ENCODE measurements at places on chromosomes 7 and 10.

DNA sequence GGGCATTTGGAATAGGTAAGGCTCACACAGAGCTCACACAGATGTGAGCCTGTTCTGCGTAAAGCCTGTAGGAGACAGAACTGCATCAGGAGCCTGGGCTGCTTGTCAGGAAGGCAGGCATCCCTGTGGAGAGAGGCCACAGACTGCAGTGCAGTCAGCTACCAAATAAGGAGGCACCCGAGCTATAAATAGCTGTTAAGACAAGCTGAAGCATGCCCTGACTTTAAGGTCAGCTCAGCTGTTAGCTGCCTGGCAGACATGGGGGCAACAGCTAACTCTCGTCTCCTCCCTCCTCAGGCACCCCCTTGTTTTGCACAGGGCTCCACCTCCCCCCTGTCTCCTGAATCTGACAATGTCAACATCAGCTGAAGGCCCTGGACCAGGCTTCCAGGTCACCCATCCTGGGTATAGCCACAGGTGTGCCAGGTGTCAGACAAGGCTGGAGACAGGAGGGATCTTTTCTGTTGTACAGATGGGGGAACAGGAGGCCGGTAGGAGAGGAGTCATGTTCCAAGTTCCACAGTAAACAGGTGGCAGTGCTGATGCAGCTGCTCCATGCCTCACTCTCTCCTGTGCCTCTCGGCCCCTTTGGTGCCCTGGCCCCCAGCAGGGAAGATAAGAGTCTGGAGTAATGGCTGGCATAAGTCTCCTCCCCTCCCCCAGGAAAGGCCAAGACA, 27.6 kb upstream of the MKRN1 start:
- no peak for DNase-seq

GRCh38 chr10:5584895-5585516, 60.2 kb downstream of the CALML3 start:
- DNase-seq, result no peak

GRCh38 chr10:97876402-97876801, 26.8 kb downstream of the GOLGA7B start:
- DNase-seq, result no peak

- no peak for DNase-seq
Observed at GRCh38 chr7:100516135-100516812, 22.7 kb upstream of the AGFG2 start.

DNA sequence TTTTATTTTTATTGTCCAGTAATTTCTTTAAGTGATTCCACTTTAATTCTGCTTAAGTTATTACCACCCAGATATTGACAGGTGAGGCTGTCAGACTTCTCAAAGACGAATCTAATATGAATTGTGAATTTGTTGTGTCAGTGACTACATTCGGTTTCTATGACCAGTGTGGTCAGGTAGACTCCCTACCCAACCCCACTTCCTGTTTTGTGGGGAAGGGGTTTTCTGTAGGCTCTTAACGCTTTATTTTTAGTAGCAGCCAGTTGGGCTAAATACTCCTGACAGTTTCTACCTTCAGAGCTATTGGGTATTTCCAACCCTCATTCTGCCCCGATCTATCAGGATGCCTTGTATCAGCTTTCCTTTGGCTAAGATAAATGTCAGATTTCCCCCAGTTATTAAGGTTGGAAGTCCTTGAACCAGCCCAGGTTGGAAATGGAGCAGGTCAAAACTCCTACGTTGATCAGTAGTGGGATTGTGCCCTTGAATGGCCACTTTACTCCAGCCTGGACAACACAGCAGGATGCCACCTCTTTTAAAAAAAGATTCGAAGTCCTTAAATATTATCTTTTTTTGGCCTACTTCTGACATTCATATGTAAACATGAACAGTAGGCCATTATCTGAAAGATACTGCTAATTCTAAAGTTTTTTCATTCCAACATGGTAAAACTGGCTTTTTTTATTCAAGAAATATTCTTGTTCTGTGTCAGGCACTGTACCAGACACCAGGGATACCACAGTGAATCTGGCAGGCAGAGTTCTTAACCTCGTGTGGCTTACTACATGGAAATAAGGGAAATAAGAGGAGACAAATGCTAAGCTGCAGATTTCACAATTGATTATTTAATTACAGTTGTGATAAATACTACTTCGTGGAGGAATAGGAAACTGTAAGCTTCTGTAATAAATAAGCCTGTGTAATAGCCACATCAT, 133.3 kb upstream of the SAMD8 start:
- no peak for DNase-seq

- no peak for DNase-seq
Observed at GRCh38 chr10:5816170-5816569, 2.9 kb upstream of the GDI2 start.

DNA sequence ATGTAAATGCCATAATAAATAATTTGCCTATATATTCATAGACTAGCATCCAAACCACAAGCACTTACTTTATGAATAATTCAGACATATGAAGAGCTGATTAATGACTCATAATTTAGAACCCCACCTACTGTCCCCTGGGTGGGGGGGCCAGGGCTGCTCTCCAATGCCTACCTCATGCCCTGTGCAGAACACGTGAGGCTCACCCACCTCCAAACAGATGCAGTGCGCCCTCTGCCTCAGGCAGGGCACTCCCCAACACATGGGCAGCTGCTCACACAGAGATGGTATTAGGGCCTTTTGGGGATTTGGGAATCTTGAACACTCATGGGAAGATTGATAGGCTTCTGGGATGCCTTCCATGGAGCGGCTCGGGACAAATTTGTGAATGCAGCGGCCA, 75.1 kb upstream of the INSIG1 start:
- DNase-seq, result no peak

- no peak for DNase-seq
Observed at GRCh38 chr7:127793582-127793981, 141.6 kb downstream of the SND1 start.

DNA sequence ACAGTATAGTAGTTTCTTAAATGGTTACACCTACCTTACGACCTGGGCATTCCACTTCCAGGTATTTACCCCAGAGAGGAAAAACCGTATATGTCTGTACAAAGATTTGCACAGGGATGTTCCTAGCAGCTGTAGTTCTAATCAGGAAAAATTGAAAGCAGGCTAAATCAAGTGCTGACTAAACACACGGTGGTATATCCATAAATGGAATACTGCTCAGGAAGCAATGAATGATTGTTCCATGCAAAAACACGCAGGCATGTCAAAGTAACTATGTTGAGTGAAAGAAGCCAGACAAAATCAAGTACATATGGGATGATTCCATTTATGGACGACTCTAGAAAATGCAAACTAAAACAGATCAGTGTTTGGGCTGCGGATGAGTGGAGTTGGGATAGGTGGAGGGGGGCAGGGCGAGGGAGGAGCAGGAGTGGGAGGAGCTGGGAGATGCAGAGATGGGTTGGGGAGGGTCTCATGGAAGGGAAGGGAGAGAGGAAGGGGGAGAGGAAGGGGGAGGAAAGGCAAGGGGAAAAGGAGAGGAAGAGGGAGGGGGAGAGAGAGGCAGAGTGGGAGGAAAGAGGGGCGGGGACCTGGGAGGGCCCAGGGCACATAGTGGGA, 484 bp upstream of the MSRB2 start:
- no peak for DNase-seq

Measured in KG1 (cell line).